ENCODE measurements at places on chromosomes 4 and X.
A peak's percentile ranks its signal among the peaks of the same experiment; 100 is the strongest.

DNA sequence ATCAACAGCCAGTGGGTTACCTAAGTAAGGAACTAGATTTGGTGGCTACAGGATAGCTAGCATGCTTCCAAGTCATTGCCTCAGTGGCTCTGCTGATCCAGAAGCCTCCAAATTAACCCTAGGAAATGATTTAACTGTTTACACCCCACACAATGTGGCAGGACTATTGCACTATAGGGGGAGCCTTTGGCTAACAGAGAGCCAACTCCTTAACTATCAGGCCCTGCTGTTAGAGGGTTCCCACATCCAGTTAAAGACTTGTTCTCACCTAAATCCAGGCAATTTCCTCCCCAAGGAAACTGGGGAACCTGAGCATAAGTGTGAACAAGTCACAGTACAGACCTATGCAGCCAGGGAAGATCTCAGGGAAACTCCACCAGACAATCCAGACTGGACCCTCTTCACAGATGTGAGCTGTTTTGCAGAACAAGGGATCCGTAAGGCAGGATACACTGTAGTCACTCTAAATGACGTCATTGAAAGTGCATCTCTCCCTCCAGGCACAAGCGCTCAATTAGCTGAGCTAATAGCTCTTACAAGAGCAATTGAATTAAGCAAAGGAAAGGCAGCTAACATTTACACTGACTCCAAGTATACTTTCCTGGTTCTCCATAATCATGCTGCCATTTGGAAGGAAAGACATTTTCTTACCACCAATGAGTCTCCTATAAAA lies 185.3 kb upstream of the SPOCK3 start:
- no peak for DNase-seq

DNA sequence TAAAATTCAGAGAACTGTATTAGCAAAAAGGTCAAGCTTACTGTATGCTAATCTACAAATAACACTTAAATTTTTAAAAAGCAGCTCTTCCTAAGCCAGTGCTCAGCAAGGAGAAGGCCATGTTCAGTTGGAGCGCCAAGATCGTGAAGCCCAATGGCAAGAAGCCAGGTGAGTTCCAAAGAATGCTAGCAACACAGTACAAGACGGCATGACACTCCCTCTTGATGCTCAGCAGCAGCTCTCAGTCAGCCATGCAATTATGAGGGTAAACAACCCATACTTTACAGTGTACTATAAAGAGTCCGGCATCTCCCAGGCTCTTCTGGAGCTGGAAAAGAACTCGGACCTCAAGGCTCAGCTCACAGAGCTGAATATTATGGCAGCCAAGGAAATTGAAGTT lies 34.9 kb downstream of the STX18 start:
- DNase-seq, result no peak

DNA sequence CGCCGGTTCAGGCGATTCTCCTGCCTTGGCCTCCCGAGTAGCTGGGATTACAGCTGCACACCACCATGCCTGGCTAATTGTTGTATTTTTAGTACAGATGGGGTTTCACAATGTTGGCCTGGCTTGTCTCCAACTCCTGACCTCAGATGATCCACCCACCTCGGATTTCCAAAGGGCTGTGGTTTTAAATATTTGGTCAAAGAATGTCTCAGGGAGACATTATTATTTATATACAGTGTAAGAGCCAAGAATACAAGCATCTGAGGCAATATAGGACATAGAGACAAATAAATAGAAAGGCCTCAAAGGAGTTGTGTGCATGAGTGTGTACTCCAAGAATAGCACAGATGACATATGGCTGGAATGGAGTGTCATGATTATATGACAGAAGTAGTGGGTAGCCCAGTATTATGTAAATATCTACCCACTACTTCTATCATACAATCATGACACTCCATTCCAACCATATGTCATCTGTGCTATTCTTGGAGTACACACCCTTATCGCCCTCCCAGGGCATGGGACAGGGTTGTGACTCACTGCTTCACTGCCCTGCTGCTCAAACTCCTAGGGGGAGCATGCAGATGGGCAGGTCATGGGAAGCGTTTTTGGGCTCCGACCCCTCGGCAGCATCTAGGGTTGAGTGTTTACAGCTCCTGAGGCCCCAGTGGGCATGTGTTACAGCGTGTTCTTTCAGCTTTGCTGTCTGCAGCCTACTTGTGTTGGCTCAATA lies 1649.8 kb upstream of the PCDH10 start:
- DNase-seq, result peak; percentile 63

GRCh38 chrX:106631615-106632014 lies 19.8 kb downstream of the RADX start:
- no peak for DNase-seq

GRCh38 chr4:2043396-2044118 lies 15.6 kb upstream of the NAT8L start:
- DNase-seq, result no peak
